ENCODE measurements at places on chromosomes 1 and 21.

DNA sequence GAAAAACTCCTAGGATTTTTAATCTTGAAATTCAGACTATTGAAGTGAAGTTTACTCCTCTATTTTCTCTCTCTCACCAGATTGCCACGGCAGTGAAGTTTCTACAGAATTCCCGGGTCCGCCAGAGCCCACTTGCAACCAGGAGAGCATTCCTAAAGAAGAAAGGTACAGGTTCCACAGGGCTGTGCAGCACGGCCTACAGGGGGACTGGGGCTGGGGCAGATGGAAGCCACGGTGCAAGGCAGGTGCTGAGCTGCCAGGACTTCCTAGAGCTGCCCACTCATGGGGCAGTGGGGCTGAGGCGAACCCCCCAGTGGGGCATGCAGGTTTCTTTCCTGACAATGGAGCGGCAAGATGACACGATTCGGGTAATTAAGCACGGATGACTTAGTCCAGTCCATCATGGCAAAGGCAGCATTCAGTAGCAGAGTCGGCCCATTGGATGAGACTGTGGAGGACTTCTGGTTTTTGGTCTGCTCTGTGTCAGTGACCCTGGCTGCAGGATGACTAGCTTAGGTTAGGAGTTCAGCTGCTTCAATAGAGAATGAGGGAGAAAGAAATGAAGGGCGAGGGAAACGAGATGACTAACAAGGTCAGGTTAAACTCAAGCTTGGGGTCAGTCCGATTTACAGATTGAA lies 61.5 kb downstream of the PEX14 start:
- no peak for DNase-seq

DNA sequence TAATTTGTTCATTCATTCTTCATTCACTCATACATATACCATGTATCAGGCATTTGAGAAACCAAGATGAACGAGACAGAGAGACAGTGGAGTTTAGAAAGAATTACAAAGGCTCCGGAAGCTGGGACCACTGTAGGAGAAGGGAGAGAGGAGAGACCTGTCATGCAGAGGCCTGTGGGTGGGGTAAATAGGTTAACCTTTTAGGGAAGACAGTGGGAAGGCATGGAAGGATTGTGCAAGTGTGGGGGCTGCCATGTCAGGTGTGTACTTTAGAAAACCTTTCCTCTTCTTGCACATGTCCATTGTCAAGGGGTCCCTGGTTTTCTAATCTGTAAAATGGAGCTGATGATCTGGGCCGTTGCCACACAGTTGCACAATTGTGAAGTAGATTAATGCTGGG lies 44.2 kb upstream of the POU3F1 start:
- DNase-seq = no peak

- DNase-seq = no peak
Measured at GRCh38 chr1:112264553-112264952, 131.5 kb upstream of the CTTNBP2NL start.

DNA sequence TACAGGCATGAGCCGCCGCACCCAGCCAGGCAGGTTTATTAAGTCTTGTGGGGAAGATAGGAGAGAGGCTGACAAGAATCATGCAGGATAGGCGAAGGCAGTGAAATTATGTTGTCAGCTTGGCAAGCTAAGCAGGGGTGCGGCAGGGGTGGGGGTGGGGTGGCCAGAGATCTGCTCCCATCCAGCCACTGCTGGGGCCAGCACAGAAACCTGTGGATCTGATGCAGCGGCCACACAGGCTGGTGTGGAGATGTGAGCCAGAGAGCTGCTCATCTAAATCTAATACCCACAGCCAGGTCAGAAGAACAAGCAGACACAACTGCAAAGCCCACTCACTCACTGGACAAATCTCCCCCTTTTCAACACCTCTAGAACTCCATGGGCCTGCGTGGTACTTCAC lies 68.7 kb downstream of the KCTD3 start:
- no peak for DNase-seq

- DNase-seq = no peak
Measured at GRCh38 chr1:3783651-3784474, 11.3 kb downstream of the SMIM1 start.

GRCh38 chr1:29343476-29343875 lies 107.2 kb downstream of the PTPRU start:
- no peak for DNase-seq

DNA sequence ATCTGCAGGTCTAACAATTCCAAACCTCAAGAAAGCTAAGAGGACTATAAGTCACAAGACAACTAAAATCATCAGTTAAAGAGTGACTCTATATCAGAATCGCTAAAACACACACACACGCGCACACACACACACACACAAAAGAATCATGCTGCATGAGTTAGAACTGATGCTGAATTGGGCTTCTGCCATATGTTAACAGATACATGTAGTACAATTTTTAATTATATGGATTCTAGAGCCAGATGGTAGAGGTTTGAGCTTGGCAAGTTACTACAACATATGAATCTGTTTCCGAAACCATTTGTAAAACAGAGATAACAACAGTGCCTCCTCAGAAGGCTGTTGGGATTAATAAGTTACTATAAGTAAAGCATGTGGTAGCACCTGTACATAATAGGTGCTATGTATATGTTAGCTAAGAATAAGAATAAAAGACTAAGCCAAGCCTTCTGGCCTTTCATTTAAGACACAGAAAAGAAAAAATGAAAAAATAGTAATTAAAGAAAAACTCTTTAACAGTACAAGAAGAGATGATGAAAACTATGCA lies 17.9 kb downstream of the EPRS1 start:
- no peak for DNase-seq

- peak; percentile 56 for DNase-seq
Measured at GRCh38 chr1:112718691-112719418, 3.7 kb upstream of the PPM1J start.

- no peak for DNase-seq
Measured at GRCh38 chr1:154420961-154421924, 16.1 kb downstream of the IL6R start.

DNA sequence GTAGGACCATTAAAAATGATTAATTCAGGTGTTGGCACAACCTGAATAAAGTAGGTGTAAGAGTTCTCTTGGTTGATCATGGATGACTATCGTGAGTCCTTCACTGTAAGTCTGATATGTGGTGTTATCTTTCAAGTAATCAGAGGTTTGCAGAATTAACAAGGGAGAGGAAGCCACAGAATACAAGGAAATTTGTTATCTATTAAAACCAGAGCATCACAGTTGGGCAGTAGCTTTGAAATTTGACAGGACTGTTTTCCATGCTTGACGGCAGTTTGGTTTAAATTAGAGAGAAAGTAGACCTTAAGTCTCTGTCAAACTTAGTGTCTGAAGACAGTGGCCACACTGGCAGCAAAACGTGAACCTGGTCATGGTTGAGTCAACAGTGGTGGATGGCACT lies 139.5 kb upstream of the KCNK2 start:
- no peak for DNase-seq

DNA sequence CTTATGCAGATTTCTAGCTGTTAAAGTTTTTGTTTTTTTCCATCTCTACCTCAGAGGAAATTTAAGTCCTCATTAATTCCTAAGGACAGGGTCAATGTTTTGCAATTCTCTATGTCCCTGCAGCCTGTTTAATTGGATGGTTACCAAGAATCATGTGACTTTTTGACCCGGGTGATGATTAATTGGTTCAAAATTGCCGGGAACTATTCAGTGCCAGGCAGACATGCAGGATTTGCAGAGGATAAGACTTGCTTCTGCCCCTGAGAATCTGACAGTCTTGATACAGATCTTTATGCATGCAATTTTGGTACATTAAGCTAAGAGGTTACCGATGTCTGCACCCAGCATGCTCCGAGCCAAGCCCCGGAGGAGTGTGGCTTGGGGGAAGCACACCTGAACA lies 87.9 kb downstream of the PLPP3 start:
- no peak for DNase-seq

- no peak for DNase-seq
Measured at GRCh38 chr1:29684141-29684540, 447.8 kb downstream of the PTPRU start.

GRCh38 chr1:171850651-171851350 lies 9.5 kb downstream of the DNM3 start:
- DNase-seq = no peak

DNA sequence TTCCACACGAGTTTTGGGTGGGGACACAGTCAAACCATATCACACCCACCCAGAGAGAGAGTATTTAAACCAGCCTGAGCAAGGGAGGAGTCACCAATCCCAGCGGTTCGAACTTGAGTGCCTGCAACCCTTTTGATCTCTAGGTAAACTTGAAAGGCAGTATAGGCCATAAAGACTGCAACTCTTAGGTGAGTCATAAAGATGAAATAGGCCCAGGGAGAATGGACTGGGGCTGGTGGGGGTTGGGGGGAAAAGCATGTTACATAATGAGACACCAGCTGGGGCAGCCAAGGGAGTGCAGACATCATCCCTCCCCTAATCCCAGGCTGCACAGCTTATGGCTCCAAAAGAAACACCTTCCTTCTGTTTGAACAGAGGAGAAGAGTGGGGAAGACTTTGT lies 99.8 kb upstream of the LHX8 start:
- no peak for DNase-seq

DNA sequence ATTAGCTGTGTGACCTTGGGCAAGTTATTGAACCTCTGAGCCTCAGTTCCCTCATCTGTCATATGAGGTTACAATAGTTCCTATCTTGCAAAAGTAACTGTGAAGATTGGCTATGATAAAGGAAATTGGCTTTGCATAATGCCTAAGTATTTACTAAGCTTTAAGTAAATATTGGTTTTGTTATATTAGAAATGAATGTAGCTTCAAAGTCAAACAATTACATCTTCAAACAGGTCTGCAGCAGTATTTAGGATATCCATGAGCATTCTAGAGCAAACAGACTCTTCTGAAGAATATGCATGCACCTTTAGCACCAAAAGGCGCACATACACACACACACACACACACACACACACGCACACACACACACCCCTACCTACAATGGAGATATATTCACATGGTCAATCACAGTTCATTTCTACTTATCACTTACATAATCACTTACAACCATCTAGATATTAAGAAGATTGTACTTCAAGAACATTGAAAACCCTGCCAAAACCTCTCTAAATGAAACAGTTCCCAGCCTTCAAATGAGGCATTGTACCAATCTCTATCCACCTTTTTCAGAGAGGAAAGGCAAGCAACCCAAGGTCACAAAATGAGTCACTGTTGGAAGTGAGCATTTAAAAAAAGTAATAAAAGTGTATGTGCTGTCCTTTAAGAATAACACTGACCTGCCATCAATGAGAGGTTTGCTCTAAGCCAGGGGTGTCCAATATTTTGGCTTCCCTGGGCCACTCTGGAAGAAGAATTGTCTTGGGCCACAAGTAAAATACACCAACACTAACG lies 13.4 kb upstream of the FAM43B start:
- DNase-seq = no peak

DNA sequence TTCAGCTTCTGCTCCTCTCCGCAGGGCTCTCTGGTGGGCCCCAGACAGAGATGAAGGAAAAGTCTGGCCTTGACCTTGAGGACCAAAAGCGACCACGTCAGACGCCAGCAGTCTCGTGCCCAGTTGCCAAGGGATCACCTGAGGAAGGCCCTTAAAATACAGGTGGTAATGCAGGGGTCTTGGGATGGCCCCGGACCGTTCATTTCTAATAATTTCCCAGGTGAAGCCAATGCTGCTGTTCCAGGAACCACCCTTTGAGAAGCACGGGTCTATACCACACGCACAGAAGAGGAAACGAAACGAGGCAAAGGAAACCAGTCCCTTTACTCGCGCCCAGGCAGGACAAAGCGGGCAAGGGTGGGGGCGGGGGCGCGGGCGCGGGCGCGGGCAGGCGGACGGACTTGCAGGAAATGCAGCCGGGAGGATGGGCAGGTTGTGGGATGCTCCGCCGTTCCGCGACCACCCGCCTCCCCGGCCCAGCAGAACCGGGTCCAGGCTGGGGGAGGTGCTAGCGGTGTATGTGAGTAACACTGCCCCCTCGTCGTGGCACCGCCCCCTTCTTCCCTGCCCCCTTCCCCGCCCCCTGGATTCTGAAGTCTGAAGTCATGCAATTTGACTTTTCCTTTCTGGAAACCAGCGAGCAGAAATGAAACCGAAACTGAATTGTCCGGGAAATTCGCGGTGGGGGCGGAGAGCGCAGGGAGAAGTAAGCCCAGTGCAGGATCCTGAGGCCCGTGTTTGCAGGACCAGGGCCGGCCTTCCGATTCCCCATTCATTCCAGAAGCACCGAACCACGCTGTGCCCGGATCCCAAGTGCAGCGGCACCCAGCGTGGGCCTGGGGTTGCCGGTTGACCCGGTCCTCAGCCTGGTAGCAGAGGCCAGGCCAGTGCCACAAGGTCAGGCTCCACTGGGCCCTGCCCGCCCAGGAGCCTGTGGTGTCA lies 5.8 kb upstream of the MX1 start:
- DNase-seq = peak; percentile 17

DNA sequence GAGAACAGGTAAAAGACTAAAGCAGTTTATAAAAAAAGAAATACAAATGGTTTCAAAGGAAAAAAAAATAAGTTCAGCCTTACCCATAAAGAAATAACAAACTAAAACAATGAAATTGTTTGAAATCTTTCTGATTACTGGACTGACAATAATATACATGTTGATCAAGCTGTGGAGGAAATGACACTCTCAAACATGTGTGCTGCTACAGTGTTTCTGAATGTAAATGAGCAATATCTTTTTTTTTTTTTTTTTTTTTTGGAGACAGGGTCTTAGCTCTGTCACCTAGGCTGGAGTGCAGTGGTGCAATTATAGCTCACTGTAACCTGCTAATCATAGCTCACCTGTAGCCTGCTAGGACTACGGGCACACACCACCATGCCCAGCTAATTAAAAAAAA lies 6.5 kb downstream of the EPS15 start:
- no peak for DNase-seq

DNA sequence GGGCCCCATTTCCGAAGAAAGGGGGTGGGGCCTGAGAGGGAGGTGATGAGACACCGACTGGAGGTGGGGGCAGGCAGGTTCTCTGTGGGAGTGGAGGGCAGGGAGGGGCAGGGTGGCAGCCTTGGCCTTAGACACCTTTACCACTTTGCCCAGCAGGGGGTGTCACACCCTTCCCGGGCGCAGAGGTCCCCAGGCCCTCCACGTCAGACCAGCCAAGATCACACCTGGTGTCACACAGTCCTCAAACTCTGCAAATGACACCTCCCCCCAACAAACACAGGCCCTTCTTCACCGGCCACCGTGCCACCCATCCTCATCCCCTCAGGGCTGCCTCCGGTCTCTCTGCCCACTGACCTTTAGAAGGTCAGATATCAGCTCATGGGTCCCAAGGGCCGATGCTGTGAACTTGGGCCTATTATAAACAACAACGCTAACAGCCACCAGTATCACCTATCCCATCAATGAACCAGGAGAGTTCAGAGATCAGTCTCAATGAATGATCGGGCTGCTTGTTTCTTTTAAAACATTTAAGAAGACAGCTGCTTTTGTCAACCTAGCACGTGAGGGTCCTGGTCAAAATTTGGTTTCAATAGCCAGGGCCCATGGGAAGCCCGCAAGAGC lies 103.9 kb downstream of the CASZ1 start:
- DNase-seq = peak; percentile 32

GRCh38 chr1:7613106-7613850 lies 157.8 kb upstream of the VAMP3 start:
- DNase-seq = no peak

DNA sequence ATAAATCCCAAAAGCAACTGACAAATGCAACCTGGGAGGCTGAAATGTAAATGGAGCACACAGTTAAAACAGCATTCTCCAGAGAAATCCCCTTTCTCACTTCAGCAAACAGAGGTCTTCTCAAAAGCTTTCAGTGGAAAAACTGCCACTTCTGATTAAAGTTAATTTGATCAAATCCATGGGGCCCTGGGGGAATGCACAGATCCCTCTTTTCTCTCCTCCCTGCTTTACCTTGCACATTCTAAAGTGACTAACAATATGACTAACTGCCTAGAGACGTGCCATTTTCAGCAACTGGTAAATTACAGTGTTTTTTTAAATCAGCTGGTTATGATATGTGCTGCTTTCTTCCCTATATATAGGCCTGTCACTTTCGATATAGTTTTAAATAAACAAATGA lies 142.5 kb downstream of the RERE start:
- DNase-seq = no peak

All from NK-92 treated with Interleukin-12 subunit alpha and Interleukin-12 subunit beta, amount 100 ng/mL, for 24 hours (cell line).